ENCODE measurements at places on chromosomes 1 and 21.

DNA sequence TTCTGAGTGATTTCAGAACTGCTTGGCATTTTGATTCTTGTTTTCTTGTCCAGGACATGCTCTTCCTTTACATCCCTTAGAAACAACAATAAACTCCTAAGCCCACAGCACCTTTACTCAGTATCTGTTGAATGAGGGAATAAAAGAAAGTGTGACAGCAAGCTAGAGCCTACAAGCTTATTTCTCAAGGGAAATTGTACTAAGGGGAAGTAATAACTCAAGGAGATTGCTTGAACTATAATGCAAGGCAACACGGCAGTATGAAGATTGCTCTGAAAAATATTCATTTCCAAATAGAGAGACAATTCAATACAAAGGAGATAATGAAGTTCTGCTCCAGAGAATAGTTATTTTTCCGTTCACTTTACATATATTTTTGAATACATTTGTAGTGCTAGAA, 6.5 kb downstream of the OR6P1 start:
- DNase-seq: no peak

- DNase-seq: no peak
Measured at GRCh38 chr1:205690122-205690756, 9.9 kb upstream of the SLC45A3 start.

GRCh38 chr1:197782722-197783360, 7.6 kb upstream of the DENND1B start:
- no peak for DNase-seq

GRCh38 chr21:43667191-43667904, 8.0 kb downstream of the RRP1B start:
- no peak for DNase-seq

DNA sequence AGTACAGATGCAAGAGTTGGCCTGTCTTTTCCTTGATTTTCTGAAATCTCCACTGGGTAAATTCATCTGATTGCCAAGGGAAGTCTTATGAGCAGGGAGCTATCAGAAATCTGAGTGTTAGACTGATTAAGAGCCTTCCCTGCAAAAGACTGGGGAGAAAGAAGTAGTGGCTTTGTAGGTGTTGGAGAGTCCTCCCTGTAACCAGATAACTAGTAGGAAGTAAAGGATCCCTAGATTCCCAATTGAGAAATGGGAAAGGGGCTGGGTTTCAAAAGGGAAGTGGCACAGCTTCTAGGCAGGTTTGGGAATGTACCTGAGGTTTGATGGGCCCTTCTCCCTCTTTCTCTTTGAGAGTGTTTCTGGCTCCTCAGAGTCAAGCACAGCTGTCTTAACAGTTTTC, 2.1 kb downstream of the TLCD4 start:
- no peak for DNase-seq

- no peak for DNase-seq
Measured at GRCh38 chr1:31289021-31289420, 7.6 kb downstream of the SNRNP40 start.

DNA sequence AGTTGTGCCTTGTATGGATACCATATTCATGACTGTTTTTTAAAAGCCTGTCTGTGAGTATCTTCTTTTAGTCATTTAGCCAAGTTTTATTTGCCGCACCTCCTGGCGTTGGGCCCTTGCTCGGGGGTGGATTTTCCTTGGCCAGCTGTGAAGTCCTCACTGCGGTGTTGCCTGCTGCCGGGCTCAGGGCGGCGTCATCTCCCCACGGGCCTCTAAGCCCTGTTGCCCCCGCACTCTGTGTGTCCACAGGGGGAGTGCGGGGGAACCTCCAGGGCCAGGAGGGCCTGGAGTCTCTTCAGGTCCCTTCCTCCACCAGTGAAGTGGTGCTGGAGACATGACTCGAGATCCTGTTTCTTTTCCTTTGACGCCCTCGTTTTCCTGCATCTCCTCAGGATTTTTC, 65.8 kb upstream of the DIP2A start:
- no peak for DNase-seq

- no peak for DNase-seq
Measured at GRCh38 chr1:157404063-157404501, 148.2 kb downstream of the FCRL5 start.

All from activated naive CD4-positive, alpha-beta T cell (primary cell).